ENCODE measurements at places on chromosomes 4 and X. TPM values are rescaled to one million over a fixed set of nuclear protein-coding genes. Genes with fewer than 3 reads are reported as not detected.

Gene CHIC1
- 2.8 TPM for polyA plus RNA-seq

Gene POU4F2
- polyA plus RNA-seq = not detected

Gene USP17L10
- not detected for polyA plus RNA-seq

Gene ATG4A
- polyA plus RNA-seq = 4.1 TPM

Gene MAGED4
- 26.6 TPM for polyA plus RNA-seq

DNA sequence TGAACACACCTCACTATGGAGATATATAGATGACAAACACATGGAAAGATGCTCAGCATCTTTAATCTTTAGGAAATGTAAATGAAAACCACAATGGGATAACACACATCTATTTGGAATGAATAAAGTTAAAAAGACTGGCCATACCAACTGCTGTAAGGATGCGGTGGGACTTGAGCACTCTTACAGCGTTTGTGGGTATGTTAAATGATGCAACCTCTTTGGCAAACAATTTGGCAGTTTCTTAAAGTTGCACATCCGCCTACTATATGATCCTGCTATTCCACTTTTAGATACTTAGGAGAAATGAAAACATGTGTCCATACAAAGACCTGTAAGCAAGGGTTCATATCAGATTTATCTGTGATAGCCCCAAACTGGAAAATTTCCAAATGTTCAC is 50.7 kb downstream of the MRPL1 start:
- H3K27ac ChIP-seq = no peak overlapping the region
- no peak overlapping the region for H3K4me3 ChIP-seq
- H3K27me3 ChIP-seq = no peaks in the 10 kb centered on the region
- peaks cover 20% of the 10 kb centered on the region for H3K36me3 ChIP-seq

DNA sequence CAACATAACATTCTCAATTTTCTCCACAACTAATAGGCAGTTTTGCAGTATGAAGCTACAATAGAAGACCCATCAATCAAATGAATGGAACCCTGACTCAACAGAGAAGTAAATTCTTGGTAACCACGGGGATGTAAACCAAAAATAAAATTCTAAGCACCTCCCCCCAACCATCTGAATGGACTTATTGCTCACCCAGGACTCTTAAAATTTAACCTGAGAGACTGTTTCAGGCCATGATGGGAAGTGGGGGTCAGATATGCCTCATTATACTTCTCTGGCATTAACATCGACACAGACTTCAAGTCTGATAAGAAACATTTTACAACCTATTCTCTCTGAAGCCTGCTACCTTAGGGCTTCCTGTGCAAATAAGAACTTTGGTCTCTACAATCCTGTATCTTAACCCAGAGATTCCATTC is 620.9 kb downstream of the TLL1 start:
- DNase-seq = no peak
- no peaks in the 10 kb centered on the region for H3K27me3 ChIP-seq
- no peaks in the 10 kb centered on the region for H3K36me3 ChIP-seq
- H3K4me1 ChIP-seq = no peaks in the 10 kb centered on the region
- H3K27ac ChIP-seq = no peak overlapping the region
- no peak overlapping the region for H3K4me3 ChIP-seq

- no peaks in the 10 kb centered on the region for H3K27me3 ChIP-seq
- H3K4me1 ChIP-seq = no peaks in the 10 kb centered on the region
- no peak overlapping the region for H3K27ac ChIP-seq
- no peaks in the 10 kb centered on the region for H3K36me3 ChIP-seq
- no peak overlapping the region for H3K4me3 ChIP-seq
These were observed 1071.5 kb downstream of the PCDH7 start for GRCh38 chr4:31791666-31792065.

Data from SK-N-SH (cell line).